ENCODE measurements at places on chromosomes 7 and 10.

DNA sequence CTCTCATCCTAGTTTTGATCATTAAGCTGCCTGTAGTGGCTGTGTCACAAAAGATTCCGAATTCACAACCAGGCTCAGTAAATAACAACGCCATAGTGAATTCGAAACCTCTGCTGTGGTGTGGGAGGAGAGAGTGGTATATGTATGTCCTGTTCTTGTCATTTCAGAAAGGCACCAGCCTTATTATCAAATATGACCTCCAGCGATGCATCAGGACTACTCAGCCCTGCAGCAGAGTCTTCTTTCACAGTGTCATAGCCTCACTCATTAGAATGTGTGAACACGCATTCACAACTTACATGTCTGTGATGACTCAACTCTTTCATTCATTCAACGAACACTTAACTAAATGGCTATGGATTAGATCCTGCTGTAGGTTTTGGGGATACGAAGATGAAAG, 15.3 kb downstream of the AOC1 start:
- ATAC-seq: peak; percentile 25

- no peak for ATAC-seq
Measured at GRCh38 chr7:124376111-124376510, 343.2 kb upstream of the TMEM229A start.

- no peak for ATAC-seq
Measured at GRCh38 chr7:153017223-153017622, 257.7 kb downstream of the ACTR3B start.

DNA sequence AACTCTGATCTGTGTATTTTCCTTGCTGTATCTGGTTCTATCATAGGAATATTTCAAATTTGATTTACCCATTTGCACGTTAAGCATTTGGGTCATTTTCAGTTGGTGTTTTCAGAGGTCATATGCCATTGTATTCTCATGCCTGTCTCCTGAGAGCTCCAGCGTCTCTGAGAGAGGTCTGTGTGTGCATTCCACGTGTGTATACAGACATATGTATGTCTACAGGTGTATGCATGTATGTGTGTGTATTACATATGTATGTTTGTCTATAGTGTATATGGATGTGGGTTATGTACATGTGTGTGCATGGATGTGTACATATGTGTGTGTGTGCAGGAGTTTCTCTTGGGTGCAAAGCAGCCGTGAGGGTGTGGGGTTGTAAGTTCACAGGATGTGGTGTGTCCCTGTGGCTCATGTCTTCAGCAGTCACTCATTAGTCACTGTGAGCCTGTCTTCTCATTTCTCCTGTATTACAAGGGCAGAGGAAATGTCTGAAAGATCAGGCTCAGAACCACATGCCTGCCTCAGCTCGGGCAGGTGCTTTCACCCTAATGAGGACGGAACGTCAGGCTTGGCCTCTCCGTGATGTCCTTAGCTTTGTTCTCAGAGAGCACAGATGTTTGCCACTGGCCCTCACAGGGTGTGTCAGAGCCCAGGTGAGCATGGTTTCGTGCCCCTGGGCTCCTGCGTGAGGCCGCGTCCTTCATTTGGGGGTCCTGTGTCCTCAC, 101.6 kb downstream of the NKX6-2 start:
- peak; percentile 98 for ATAC-seq

DNA sequence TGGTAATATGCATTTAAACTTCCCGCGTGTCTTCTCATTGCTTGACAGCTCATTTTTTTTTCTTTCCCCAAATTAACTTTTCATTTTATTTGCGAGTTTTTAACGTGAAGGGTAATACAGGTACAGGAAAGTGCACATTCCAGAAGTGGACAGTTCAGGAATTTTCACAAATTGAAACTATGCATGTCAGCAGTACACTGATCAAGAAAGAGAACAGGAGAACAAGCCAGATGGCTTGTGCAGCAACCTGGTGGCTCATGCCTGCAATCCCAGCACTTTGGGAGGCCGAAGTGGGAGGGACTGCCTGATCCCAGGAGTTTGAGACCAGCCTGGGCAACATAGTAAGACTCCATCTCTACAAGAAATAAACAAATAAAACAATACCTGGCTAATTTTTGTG, 28.5 kb downstream of the ARL5B start:
- ATAC-seq: no peak

- ATAC-seq: no peak
Measured at GRCh38 chr10:23384364-23384763, 39.8 kb upstream of the C10orf67 start.

GRCh38 chr10:70267161-70267933, 16.5 kb downstream of the NPFFR1 start:
- peak; percentile 32 for ATAC-seq

Data from activated CD4-positive, CD25-positive, alpha-beta regulatory T cell treated with anti-CD3 and anti-CD28 coated beads, Interleukin-2, amount 50 U/mL, for 24 hours (primary cell).